NCI-H524 treated with DMSO at 0.1 percent for 48 hours (cell line): ENCODE measurements at places on chromosomes 5 and 9.

GRCh38 chr9:31590091-31590490, 794.4 kb upstream of the ACO1 start:
- DNase-seq: no peak

DNA sequence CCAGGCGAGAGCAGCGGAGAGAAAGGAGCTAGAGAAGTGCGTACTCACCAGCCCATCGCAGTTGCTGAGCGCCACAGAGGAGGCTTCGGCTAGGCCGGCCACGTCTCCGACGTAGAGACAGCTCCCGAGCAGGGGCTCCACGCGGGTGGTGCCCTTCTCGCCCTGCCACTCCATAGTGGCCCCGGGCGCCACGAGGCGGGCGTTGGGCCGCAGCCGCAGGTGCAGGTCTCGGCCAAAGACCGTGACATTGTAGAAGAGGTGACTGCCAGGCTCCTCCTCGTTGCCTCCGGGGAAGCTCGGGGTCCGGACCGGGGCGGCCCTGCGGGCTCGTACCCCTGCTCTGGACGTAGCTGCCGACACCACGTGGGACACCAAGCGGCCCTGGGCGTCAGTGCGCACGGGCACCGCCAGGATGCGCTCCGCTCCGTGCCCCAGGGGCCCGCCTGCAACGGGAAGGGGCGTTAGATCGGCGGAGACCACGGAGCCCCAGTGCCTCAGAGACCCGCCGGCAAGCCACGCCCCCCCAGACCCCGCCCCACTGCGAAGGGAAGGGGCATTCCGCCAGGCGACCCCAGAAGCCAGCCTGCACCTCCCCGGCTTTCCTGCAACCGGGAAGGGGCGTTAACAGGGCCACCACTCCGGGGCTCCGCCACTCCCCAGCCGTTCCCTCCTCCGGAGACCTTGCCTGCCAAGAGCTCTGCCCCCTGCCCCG, 1.4 kb downstream of the ADAMTS2 start:
- DNase-seq: no peak

GRCh38 chr9:130020618-130021017, 22.4 kb downstream of the FNBP1 start:
- no peak for DNase-seq

- no peak for DNase-seq
Observed at GRCh38 chr9:121303456-121304451, 35.8 kb downstream of the GSN start.

- DNase-seq: no peak
Observed at GRCh38 chr9:14321517-14322130, 7.7 kb upstream of the NFIB start.

DNA sequence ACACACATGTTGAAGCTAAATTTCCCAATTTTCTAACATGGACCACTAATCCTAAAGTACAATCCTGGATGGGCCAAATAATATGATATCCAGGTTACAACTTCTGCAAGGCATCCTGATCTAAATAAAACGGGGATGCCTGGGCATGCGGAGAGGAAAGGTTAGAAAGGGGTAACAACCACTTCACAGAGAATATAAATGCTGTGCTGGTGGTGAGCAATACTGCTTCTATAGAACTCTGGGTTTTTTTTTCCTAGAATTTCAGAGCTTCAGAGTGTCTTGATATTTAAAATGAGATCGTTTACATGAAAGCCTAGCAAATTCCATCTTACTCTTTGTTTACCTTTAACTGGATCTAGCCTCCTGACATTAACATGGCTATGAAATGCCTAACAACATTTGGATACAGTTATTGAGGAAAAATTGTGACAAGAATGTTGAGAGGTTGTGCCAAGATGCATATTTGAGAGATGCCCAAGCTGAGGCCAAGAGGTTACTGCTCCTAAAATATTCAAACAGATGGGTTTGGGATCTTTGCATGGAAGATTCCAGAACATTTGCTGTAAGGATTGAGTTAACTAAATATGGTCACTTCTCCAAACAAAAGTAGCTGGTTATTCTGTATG, 22.4 kb downstream of the TNFAIP8 start:
- DNase-seq: no peak

DNA sequence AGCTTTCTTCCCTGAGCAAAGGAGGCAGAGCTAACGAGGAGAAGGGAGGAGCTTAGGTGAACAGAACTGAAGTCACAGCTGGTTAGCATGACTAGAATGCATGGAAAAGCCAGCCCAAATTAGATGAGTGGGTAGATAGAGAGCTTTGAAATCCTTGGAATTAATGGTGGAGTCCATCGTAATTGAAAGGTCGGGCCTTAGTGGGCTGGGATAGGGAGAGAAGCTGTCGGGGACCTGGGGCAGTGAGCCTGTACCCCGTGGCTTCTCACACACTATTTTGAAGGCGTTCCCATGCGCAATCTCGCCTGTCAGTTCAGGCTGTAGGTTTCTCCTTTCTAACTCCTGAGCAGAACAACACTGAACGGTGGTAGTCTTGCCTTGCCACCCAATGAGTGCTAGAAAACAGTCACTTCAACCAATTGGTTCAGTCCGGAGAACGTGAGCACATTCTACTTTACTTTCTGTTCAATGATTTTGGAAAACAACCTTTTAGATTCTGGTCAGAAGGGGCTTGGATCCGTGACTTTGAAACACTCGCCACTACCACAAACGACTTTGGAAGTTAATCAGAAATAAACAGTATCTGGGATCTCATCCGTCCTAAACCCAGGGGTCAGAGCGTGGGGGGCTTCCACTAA, 655 bp upstream of the RAI14 start:
- peak; percentile 9 for DNase-seq

GRCh38 chr9:22136461-22137096, 127.5 kb upstream of the CDKN2B start:
- no peak for DNase-seq

DNA sequence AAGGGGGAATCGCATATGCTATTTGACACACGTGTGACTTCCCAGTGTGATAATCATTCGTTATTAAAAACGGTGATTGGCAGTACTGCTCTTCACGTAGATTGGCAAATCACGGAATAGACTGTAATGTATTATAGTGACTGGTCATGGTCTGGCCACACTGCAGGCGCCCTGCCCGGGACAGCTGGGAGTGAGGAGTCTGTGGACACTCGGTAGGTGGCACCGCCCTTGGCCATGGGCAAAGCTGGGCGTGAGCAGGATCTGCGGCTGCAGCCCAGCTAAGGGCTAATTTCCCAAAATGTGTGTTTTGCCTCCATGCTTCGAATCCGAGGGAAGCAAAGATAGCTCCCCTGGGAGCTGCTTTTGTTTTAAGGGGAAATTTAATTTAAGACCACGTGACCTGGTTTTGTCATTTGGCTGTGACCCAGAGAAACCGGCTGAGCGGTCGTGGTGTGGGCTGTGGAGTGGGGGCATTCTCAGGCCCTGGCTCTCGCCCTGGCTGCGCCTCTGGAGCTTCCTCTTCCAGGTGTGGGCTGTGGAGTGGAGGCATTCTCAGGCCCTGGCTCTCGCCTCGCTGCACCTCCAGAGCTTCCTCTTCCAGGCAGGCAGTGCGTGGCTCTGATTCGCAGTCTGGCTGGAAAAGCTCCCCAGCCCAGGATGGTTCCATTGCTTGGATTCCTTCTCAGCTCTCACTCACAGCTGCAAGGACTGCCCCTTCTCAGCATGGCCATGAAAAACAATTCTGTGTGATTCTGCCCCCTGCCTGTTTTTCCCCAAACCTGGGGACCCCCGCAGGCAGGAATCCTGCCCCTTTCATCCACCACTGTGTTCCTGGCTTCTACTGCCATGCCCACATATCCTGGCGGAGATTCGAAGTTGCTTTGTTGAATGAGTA, 131.1 kb downstream of the OLFM1 start:
- DNase-seq: no peak
